ENCODE measurements at places on chromosomes 2 and 18. TPM values are rescaled to one million over a fixed set of nuclear protein-coding genes. Genes with fewer than 3 reads are reported as not detected.
A peak's percentile ranks its signal among the peaks of the same experiment; 100 is the strongest.

The FKBP1B gene
- polyA plus RNA-seq = 10.5 TPM

The LIPG gene
- 63.7 TPM for polyA plus RNA-seq

GRCh38 chr2:236569573-236569973 is at the start of gene ACKR3:
ACKR3 (plus strand) TSS chr2:236569825; CDS start chr2:236580466, 10,641 bp downstream.
- DNase-seq = peak; percentile 84

DNA sequence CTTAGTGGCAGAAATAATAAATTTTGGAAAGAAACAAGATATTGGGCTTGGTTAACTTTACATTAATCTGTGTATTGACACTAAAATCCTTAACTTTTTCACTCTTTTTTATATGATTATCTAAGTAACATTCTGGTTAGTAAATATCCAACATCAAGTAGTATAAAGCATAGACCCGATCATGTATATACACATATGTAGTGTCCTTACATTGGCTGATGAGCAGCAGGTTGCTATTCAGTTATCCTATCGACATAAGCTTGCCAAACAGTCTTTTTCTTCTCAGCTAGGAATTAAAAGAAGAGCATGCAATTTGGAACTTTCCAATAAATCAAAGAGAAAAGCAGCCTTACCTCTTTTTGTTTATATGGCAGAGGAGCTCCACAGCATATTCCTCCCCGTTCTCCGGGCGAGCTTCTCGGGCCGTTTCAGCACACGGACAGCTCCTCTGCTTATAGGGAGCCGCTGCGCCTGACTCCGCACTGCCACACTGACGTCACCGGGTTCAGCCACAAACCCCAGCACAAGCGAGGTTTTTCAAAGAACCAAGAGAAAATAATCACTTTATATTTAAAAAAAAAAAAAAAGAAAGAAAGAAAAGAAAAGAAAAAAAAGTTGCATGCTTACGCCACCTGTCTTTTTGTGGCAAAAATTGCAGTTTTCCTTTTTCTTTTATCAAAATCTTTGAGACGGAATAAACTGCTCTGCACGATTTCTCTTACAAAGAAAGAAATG is at the start of gene SCG2:
SCG2 (minus strand) TSS at position 430 of the 735 bp plus-strand sequence. CDS start 3,079 bp downstream, outside the sequence.
- DNase-seq = peak; percentile 79

- no peak for DNase-seq
Measured at GRCh38 chr2:54481686-54482085, 25.6 kb downstream of the SPTBN1 start.

DNA sequence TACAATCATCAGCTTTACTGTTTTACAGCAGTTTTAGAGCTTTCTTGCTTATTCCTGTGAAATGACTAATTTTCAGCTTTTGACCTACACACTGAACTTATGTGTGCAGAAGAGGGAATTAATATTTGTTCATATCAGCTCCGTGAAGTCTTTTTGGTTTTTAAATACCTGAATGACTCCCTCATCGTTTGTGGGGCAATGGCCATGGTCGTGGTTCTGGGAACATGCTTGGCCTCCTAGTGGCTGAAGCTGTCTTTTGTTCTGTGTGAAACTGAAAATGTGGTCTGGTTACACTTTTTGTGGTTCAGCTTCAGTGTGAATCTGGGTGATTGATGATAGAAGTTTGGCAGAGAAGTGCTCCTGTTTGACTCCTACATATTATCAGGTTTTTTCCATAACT is 408.1 kb downstream of the THSD7B start:
- DNase-seq = no peak

DNA sequence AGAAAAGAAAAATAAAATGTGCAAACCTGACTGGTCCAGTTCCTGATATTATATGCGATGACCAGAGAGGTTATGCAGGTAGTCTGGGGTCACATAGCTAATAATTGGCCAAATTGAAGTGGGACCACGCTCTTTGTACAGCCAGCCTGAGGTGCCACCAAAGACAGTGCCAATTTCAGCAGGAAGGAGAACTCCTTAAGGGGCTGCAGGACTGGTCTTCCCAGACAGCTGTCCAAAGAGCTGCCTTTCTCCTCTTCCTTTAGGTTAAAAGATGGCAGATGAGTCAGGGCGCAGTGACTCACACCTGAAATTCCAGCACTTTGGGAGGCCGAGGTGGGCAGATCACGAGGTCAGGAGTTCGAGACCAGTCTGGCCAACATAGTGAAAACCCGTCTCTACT is 95.5 kb downstream of the ACKR3 start:
- no peak for DNase-seq

GRCh38 chr2:237464757-237465391 is 22.2 kb upstream of the MLPH start:
- no peak for DNase-seq

- DNase-seq = no peak
Measured at GRCh38 chr2:219125225-219125885, 35.3 kb downstream of the NHEJ1 start.

DNA sequence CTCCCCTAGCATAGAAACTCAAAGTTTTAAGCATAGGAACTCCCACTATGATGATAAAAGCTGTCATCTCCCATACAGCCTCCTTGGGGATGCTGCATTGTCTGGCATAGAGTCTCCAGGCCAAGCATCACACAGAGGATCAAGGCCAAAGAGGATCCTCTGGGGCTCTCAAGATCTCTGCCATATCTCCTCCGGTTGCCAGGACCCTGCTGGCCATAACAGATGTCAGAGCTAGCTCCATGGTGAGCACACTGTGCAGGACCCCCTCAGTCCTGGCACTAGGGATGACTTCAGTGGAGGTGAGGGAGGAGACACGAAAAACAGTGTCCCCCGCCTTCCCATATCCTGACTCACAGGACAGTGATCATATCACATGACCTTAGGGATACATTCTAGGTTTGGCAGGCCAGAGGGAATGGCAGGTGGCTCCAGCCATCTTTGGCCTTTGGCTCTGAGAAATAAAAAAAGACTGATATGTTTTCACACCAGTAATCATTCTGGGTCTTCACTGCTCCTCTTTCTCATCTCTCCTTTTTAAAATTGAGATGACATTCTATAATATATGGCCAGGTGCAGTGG is 235.0 kb downstream of the MYCN start:
- no peak for DNase-seq

All from renal cortex interstitium (tissue), 15 donors.